ENCODE measurements at places on chromosomes 4 and X. TPM values are rescaled to one million over a fixed set of nuclear protein-coding genes. Genes with fewer than 3 reads are reported as not detected.

- H3K4me3 ChIP-seq = no peak overlapping the region
- no peak for DNase-seq
- no peaks in the 10 kb centered on the region for H3K27me3 ChIP-seq
These were observed 571 bp downstream of the TLR6 start for GRCh38 chr4:38856046-38856445.

- no peaks in the 10 kb centered on the region for H3K27me3 ChIP-seq
- H3K4me3 ChIP-seq = no peak overlapping the region
- no peaks in the 10 kb centered on the region for H3K36me3 ChIP-seq
- H3K4me1 ChIP-seq = no peaks in the 10 kb centered on the region
- H3K27ac ChIP-seq = no peak overlapping the region
- DNase-seq = no peak
These were observed 16.3 kb downstream of the PPP3CA start for GRCh38 chr4:101331017-101331416.

- no peak overlapping the region for H3K27ac ChIP-seq
- H3K36me3 ChIP-seq = no peaks in the 10 kb centered on the region
- DNase-seq = no peak
- H3K27me3 ChIP-seq = no peaks in the 10 kb centered on the region
These were observed 67.4 kb upstream of the INPP4B start for GRCh38 chr4:142913461-142914030.

DNA sequence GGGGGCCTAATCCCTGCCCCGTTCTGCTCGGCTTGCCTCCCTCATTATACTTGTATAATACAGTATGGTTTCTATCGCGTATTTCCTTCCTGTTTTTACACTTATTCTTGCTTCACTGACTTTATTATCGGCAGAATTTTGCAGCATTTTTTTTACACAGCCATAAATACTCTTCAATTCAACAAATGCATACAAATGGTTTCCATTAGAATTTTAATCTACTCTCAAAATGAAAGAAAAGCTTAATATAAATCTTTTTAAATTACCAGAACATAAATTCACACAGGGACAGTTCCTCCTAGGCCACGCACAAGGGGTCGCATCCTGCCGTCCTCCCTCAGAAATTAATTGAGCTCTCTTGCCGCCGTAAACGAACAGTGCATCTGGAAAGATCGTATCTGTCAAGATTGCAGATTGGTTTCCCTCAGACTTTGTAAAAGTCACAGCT is 42.9 kb downstream of the DCTD start:
- H3K27me3 ChIP-seq = no peaks in the 10 kb centered on the region
- H3K4me1 ChIP-seq = no peaks in the 10 kb centered on the region
- no peak overlapping the region for H3K27ac ChIP-seq
- H3K4me3 ChIP-seq = no peak overlapping the region

- no peaks in the 10 kb centered on the region for H3K27me3 ChIP-seq
- peak overlapping the region; percentile 79 for H3K27ac ChIP-seq
- H3K4me3 ChIP-seq = peak overlapping the region; percentile 68
These were observed 361 bp downstream of the QDPR start for GRCh38 chr4:17511509-17511949.

- peaks cover 11% of the 10 kb centered on the region for H3K4me1 ChIP-seq
- no peaks in the 10 kb centered on the region for H3K36me3 ChIP-seq
- H3K27ac ChIP-seq = peak overlapping the region; percentile 9
These were observed 19.3 kb downstream of the DCTD start for GRCh38 chr4:182897601-182898478.

DNA sequence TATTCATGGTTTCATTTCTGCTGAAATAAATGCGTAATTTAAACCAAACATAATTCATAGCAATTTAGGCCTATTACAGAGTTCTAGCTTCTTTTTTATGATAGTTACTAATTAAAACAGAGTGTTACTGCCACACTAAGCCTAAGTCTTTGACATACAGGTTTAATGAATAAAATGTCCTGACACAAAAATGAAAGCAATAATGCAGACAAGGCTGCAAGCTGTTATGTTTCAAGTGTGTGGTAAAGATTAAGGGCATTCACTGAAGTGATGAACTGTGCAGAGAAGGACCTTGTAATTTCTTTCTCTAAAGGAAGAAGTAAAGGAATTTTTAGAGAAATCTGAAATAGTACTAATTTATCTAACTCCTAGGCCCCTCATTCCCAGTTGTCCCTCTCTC is 2.9 kb downstream of the NDNF start:
- peaks cover 6% of the 10 kb centered on the region for H3K4me1 ChIP-seq
- no peak for DNase-seq
- no peaks in the 10 kb centered on the region for H3K36me3 ChIP-seq
- no peaks in the 10 kb centered on the region for H3K27me3 ChIP-seq
- H3K4me3 ChIP-seq = no peak overlapping the region

DNA sequence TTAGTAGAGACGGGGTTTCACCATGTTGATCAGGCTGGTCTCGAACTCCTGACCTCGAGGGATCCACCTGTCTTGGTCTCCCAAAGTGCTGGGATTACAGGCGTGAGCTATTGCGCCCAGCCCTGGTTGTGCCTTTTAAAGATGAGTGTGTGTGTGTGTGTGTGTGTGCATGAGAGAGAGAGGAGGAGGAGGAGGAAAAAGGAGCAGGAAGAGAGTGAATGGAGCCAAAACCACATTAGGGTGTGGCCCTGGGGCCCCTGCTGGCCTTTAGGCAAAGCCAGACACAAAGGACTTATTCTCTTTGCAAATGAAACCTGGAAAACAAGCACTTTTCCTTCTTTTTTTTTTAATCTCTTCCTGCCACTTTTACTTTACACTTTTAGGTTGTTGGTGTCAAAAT is 48.2 kb upstream of the KLF3 start:
- no peaks in the 10 kb centered on the region for H3K27me3 ChIP-seq
- no peak overlapping the region for H3K4me3 ChIP-seq
- H3K36me3 ChIP-seq = no peaks in the 10 kb centered on the region
- no peak overlapping the region for H3K27ac ChIP-seq
- peaks cover 5% of the 10 kb centered on the region for H3K4me1 ChIP-seq

DNA sequence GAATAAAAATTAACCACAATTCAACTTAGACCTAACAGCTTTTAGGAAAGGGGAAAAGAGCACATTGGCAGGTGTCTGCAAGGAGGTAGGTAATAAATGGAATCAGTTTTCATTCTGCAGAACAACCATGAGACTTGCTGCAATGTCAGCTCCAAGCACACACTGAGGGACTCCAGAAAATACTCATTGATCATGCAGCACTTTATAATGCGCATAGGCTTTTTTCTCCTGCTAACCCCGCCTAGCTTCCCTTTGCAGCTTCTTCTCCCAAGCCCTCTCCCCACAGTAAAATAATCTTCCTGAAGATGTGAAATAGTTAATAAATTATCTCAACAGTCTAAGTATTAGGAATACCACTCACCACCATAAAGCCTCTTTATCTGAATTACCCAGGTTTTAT is 36.9 kb downstream of the ANKRD17 start:
- H3K4me1 ChIP-seq = peaks cover 10% of the 10 kb centered on the region
- H3K36me3 ChIP-seq = no peaks in the 10 kb centered on the region
- H3K27me3 ChIP-seq = no peaks in the 10 kb centered on the region
- H3K4me3 ChIP-seq = no peak overlapping the region
- no peak overlapping the region for H3K27ac ChIP-seq

DNA sequence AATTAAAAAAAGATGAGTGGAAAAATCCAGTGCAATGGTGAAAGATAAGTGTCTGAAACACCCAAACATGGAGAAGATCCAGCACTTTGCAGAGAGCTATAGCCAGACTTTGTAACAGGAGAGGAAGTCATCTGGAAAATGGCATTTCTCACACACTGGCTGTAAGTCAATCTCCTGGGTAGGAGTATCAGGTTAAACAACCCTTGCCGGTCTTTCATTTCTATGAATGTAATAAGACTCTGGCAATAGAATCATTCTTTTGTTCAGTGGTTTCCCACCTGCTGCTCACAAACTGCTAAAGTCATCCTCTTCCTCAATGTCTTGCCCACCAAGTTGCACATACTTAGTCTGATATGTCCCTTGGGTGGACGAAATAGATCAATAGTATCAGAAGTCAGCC is 94.0 kb upstream of the ATP8A1 start:
- DNase-seq = no peak
- H3K36me3 ChIP-seq = no peaks in the 10 kb centered on the region
- no peak overlapping the region for H3K4me3 ChIP-seq
- no peaks in the 10 kb centered on the region for H3K4me1 ChIP-seq
- no peak overlapping the region for H3K27ac ChIP-seq

DNA sequence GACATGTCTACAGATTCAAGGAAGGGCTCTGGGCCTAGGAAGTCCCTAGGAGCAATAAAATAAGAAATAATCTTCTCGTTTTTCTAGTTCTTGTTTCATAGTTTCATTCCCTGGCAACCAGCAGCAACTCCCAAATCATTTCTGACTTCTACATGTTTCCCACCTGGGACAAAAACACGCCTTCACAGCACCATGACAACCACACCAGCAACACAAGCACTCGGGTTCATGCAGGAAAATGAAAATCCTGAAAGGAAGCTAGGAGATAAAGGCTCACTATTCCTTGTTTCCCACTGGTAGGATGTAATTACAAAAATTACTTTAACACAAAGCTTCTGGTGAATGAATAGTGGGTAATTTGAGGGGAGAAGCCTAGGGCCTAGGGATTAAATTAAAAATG is 158.9 kb downstream of the ADAMTS3 start:
- H3K4me1 ChIP-seq = no peaks in the 10 kb centered on the region
- no peaks in the 10 kb centered on the region for H3K36me3 ChIP-seq
- no peaks in the 10 kb centered on the region for H3K27me3 ChIP-seq

DNA sequence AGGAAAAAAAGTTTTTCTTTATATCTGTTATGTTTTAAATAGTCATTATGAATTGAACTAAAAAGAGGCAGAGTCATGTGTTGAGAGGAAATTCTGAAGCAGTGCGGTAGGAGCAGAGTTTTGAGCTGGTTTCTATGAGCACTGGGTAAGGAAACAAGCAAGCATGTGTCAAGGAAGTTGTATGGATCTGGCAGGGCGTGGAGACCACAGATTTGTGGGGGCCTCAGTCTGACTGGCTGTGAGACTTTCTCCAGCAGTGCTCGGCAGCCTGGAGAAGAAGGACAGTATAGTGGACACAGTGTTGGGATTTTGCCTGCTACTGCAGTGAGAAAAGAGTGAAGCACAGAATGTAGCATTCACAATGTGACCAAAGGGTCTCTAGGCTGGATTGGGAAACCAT is 399.1 kb downstream of the INPP4B start:
- no peaks in the 10 kb centered on the region for H3K27me3 ChIP-seq
- no peak for DNase-seq
- H3K36me3 ChIP-seq = no peaks in the 10 kb centered on the region
- H3K4me1 ChIP-seq = no peaks in the 10 kb centered on the region
- no peak overlapping the region for H3K4me3 ChIP-seq

- no peaks in the 10 kb centered on the region for H3K36me3 ChIP-seq
- H3K4me1 ChIP-seq = no peaks in the 10 kb centered on the region
These were observed 202.4 kb upstream of the GNPDA2 start for GRCh38 chr4:44928785-44929184.

- no peaks in the 10 kb centered on the region for H3K4me1 ChIP-seq
- H3K27me3 ChIP-seq = no peaks in the 10 kb centered on the region
- H3K4me3 ChIP-seq = no peak overlapping the region
- no peaks in the 10 kb centered on the region for H3K36me3 ChIP-seq
These were observed 325.0 kb downstream of the ARHGAP10 start for GRCh38 chr4:148056879-148057278.

- DNase-seq = no peak
- no peaks in the 10 kb centered on the region for H3K27me3 ChIP-seq
- no peak overlapping the region for H3K4me3 ChIP-seq
- no peak overlapping the region for H3K27ac ChIP-seq
- H3K4me1 ChIP-seq = peaks cover 7% of the 10 kb centered on the region
These were observed 28.9 kb downstream of the CPLX1 start for GRCh38 chr4:797066-797465.

DNA sequence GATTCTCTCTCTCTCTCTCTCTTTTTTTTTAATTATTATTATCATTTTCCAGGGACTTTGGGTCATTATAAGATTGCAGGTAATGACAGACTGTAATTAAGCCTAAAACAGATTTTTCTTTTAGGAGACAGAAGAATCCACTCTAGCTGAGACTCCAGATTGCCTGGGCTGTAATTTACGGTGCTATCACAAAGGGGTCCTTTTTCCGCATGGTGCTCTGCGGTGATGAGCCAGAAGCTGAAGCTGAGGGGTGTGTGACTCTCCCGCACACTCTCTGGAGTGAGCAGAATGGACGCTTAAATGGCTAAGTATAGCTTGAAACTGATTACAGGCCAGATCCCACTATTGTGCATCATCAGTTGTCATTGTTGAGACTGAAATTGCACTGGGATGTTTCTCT is 50.0 kb downstream of the LGI2 start:
- H3K36me3 ChIP-seq = no peaks in the 10 kb centered on the region
- no peaks in the 10 kb centered on the region for H3K27me3 ChIP-seq
- no peak overlapping the region for H3K4me3 ChIP-seq

GRCh38 chr4:67332627-67333026 is 212.7 kb downstream of the CENPC start:
- H3K27ac ChIP-seq = no peak overlapping the region
- H3K4me3 ChIP-seq = no peak overlapping the region
- no peak for DNase-seq
- no peaks in the 10 kb centered on the region for H3K27me3 ChIP-seq
- H3K4me1 ChIP-seq = no peaks in the 10 kb centered on the region

DNA sequence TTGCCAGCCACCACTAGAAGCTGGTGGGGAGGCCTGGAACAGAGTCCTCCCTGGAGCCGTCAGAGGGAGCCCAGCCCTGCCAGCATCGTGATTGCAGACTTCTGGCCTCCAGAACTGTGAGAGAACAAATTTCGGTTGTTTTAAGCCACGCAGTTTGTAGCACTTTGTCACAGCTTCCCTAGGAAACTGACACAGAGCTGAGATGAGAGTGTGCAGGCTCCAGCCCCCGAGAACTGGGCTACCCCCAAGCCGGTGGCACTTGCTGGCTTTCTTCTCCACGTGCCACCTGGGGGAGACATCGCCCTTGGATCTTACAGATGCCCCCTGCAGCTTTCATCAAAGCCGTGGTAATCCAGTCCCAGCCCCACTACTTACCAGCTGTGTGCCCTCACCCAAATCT is 83.7 kb downstream of the PPP2R2C start:
- no peak overlapping the region for H3K4me3 ChIP-seq
- no peak for DNase-seq
- no peaks in the 10 kb centered on the region for H3K27me3 ChIP-seq

The FDCSP gene
- total RNA-seq = not detected

The GAGE13 gene
- not detected for total RNA-seq

The KLF8 gene
- 0.57 TPM for total RNA-seq

The GPR143 gene
- total RNA-seq = 4.6 TPM

The TRIM2 gene
- 62.3 TPM for total RNA-seq

The SSX4B gene
- total RNA-seq = not detected

The TKTL2 gene
- total RNA-seq = not detected

The MSANTD1 gene
- 0.95 TPM for total RNA-seq

The TMPRSS11F gene
- total RNA-seq = not detected

The ODAM gene
- 15.1 TPM for total RNA-seq

The EDNRA gene
- total RNA-seq = 0.58 TPM

The CT45A2 gene
- not detected for total RNA-seq

The PROM1 gene
- 196 TPM for total RNA-seq

Data from Caco-2 (cell line).